MG63 (cell line): ENCODE measurements at places on chromosomes 4 and X.
A peak's percentile ranks its signal among the peaks of the same experiment; 100 is the strongest.

DNA sequence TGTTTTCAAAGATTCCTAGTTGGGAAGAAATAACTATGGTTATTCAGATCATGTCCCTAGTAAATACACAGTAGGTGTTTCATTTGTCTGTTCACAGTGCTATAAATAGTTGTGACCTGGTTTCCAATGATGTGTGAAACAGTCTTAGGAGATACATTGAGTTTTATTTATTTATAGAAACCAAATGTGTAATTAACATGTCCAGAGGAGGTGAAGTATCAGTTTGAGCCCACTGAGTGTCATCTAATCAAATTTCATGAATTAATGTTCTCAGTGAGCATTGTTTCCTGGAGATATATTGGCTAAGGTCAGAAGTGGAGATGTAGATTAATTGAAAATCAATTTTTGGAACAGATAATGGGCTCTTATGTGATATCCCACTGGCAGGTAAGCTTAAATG, 996.3 kb downstream of the FSTL5 start:
- DNase-seq: no peak

DNA sequence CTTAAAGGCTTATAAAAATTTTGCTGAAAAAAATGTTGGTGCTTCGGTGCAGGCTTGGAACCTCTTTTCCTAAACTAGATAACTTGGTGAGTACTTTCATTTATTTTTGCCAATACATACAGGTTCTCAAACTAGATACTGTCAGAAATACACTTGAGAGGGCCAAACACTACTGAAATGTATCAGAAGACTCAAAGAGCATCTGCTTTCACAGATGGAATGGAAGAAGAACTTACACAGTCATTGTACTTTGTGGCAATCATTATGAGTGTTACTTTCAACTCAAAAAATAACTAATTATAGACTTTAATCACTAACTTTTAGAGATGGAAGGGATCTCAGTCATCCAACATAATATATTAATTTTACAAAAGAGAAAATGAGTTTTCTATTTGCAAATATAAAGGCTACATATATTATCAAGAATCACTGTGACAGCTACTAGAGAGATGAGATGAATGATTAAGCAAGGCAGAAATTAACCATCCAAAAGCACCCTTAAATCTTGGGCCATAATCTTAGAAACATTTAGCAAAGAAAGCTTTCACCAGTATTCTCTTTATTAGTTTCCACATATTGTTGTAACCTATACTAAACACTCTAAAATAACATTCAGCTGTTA, 1.0 kb downstream of the ENAM start:
- no peak for DNase-seq

GRCh38 chrX:39854772-39855747, 242.7 kb downstream of the BCOR start:
- DNase-seq: no peak

- no peak for DNase-seq
Observed at GRCh38 chr4:25043548-25043947, 12.8 kb upstream of the LGI2 start.

GRCh38 chr4:19776021-19776459, 475.7 kb upstream of the SLIT2 start:
- peak; percentile 74 for DNase-seq

- DNase-seq: no peak
Observed at GRCh38 chr4:75345423-75345822, 168.8 kb downstream of the RCHY1 start.

DNA sequence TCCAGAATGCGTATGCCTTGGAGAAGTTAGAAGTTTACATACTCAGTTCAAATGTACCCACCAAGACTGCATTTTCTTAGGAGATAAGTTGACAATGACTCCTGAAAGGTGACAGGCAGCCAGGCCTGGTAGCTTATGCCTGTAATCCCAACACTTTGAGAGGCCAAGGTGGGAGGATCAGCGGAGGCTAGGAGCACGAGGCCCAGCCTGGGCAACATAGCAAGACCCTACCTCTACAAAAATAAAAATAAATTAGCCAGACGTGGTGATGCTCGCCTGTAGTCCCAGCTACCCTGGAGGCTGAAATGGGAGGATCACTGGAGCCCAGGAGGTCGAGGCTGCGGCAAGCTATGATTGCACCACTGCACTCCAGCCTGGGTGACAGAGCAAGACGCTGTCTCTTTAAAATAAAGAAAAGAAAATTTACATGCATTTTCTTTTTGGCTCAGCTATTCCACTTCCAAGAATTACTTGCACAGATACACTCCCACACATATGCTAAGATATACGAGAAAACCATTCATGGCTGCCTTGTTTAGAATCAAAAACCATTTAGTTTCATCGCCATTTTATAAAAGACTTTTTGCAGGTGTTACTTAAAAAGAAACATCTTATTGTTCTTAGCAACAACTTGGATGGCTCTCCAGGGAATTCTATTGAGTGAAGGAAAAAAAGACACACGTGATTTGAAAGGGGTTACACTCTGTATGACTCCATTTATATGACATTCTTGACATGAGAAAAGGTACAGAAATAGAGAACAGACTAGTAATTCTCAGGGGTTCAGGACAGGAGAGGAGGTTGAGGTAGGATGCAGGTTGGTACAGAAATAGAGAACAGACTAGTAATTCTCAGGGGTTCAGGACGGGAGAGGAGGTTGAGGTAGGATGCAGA, 66.3 kb downstream of the DHRSX start:
- DNase-seq: no peak

GRCh38 chr4:47598896-47599295, 113.8 kb downstream of the ATP10D start:
- DNase-seq: no peak

GRCh38 chr4:13534344-13535063, 9.8 kb downstream of the NKX3-2 start:
- DNase-seq: no peak

DNA sequence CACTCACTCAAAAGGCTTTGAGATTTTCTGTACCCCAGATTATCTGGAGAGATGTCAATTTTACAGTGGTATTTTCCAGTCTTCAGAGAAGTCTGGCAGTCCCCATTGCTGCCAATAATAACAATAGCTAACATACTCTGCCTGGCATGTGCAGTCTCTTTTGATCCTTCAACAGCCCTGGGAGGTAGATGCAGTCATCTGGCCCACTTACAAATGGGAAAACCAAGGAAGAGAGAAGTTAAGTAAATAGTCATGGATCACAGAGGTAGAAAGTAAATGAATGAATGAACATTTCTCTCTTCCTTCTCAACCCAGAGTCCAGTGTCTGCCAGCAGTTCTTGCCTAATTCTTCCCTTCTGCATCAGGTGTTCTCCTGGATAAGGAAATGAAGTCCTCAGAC, 113.0 kb upstream of the EDNRA start:
- no peak for DNase-seq

GRCh38 chrX:8987672-8988250, 46.2 kb downstream of the FAM9B start:
- no peak for DNase-seq
